Mesangial cell (primary cell): ENCODE measurements at places on chromosomes 7 and 10. TPM values are rescaled to one million over a fixed set of nuclear protein-coding genes. Genes with fewer than 3 reads are reported as not detected.

The VPS37D gene
- 1.8 and 8.5 TPM in 2 replicates for total RNA-seq

The ADO gene
- total RNA-seq, result 24.4 and 27.9 TPM in 2 replicates

The PALD1 gene
- 2.6 and 3.9 TPM in 2 replicates for total RNA-seq

The IRF5 gene
- total RNA-seq, result 5.4 and 13.3 TPM in 2 replicates

The MKX gene
- total RNA-seq, result 0.98 and 3.0 TPM in 2 replicates

The TFEC gene
- not detected in 2 replicates for total RNA-seq

The CTBP2 gene
- total RNA-seq, result 68.8 and 81.0 TPM in 2 replicates

The TRIM4 gene
- 11.1 and 22.4 TPM in 2 replicates for total RNA-seq

The AGMO gene
- total RNA-seq, result 0.13 TPM in 1 of 2 replicates, not detected in the other
